Sciatic nerve (tissue), 2 donors: ENCODE measurements at places on chromosomes 16 and 17. TPM values are rescaled to one million over a fixed set of nuclear protein-coding genes. Genes with fewer than 3 reads are reported as not detected.

Gene KCNH6
- total RNA-seq = not detected

Gene SRL
- 1.9 TPM for total RNA-seq

GRCh38 chr17:36808180-36808661, 129.1 kb upstream of the LHX1 start:
- DNase-seq = no peak

- DNase-seq = no peak
Measured at GRCh38 chr17:51610155-51610554, 349.8 kb downstream of the UTP18 start.
